ENCODE measurements at places on chromosomes 5 and 9. TPM values are rescaled to one million over a fixed set of nuclear protein-coding genes. Genes with fewer than 3 reads are reported as not detected.

The MROH2B gene
- polyA plus RNA-seq: not detected

DNA sequence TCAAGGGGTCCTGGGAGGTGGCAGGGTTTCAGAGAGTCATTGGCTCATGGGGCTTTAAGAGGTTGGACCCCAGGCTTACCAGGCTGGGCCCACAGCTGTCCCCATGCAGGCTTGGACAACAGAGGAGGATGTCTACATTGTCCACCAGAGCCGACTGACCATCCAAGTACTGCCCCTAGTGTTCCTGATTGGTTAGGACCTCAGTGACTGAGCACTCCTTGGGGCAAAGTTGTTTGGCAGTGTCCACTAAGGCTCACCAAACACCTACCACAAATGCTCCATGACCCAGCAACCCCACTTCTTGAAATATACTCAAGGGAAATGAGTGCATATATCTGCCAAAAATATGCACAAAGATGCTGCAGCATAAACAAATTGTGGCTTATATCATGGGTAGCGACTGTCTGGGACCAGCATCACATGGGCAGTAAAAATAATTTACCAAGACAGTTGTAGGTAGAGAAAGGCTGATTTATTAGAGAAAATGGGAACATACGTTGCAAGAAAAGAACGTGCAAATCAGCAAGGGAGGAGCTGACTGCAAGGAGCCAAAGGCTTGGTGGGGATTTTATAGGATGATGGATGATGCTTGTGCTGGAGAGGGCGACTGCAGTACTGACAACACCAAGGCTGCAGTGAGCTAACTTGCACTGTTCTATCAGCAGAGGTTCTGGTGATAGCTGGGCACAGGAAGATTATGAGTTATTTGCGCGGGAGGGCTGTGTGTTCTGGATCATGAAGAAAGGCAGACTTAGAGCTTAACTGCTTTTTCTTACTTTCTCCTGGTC is 265.2 kb downstream of the GADD45G start:
- H3K27me3 ChIP-seq: no peaks in the 10 kb centered on the region
- no peaks in the 10 kb centered on the region for H3K36me3 ChIP-seq
- no peak overlapping the region for H3K4me3 ChIP-seq
- no peak for DNase-seq

DNA sequence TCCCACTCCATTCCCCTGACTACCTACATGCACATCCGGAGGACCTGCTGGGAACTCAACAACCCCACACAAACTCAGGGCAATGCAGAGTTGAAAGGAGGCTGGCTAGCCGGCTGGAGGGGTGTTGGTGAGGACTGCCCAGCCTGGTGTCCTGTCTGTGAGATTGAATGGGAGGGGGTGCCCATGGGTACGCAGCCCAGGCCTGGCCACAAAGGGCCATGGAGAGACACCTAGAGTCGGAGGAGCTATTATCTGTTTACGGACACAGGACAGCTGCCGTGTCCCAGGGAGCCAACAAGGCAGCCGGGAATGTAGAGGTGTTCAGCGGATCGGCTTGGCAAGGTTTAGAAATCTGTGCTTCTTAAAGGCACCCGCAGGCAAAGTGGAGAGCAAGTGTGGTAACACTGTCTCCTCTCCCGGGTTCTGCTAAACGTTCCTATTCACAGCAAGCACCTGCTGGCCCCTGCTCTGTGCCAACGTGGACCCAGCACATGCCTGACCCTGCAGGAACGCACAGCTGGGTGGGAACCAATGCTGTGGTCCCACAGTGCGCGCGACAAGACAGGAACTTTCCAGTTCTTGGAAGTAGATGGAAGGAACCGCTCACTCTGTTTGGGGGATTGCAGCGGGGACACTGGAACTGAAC is 166.7 kb downstream of the DAB2IP start:
- DNase-seq: no peak
- H3K4me3 ChIP-seq: no peak overlapping the region
- no peak overlapping the region for H3K27ac ChIP-seq
- no peaks in the 10 kb centered on the region for H3K36me3 ChIP-seq

DNA sequence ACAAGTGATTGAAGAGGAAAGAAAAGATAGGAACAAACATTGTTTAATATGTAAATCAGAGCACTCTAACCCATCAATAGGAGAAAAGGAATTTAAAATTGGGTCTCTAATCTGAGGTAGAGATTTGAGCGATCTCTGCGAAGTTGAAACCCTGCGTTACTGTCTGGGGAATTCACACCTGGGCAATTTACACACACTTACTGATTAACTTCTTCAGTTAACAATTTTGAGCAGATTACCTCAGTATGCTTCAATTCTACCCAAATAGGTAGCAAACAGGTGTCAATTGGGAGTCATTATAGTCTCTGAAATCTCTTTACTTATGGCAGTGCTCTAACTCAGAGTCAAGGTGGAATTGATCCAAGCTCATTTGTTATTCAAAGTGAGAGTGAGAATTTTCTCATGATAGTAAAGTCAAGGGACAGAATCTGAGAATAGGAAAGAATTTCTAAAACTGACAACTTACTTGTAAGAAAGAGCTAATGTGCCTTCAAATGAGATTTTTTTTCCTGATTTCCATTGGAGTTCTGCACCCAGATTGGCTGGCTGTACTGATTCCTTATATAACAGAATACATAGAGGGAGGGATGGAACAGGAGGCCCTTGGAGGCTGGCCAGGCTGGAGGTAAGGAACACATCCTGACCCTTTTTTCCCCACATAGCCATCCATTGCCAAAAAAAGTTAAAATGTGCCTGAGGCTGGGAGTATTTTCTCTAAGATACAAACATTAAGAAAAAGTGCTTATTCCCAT is 27.1 kb upstream of the IFNA14 start:
- H3K36me3 ChIP-seq: no peaks in the 10 kb centered on the region
- no peak for DNase-seq
- H3K27ac ChIP-seq: no peak overlapping the region
- no peaks in the 10 kb centered on the region for H3K4me1 ChIP-seq

The HNRNPH1 gene
- 1,181 TPM for polyA plus RNA-seq

The TMEM232 gene
- 2.2 TPM for polyA plus RNA-seq

GRCh38 chr9:89975630-89976029 is 370.8 kb downstream of the GADD45G start:
- H3K36me3 ChIP-seq: no peaks in the 10 kb centered on the region
- H3K4me3 ChIP-seq: no peak overlapping the region
- peaks cover 6% of the 10 kb centered on the region for H3K4me1 ChIP-seq
- no peak for DNase-seq
- H3K27ac ChIP-seq: no peak overlapping the region

The PCA3 gene
- 0.97 TPM for polyA plus RNA-seq

GRCh38 chr5:146703899-146704298 is 174.7 kb downstream of the PPP2R2B start:
- H3K4me3 ChIP-seq: no peak overlapping the region
- no peak for DNase-seq
- H3K36me3 ChIP-seq: no peaks in the 10 kb centered on the region
- H3K27me3 ChIP-seq: no peaks in the 10 kb centered on the region
- H3K27ac ChIP-seq: no peak overlapping the region

The GDNF gene
- 4.2 TPM for polyA plus RNA-seq

GRCh38 chr5:57676222-57677098 is 193.8 kb upstream of the ACTBL2 start:
- no peak overlapping the region for H3K4me3 ChIP-seq
- peaks cover 8% of the 10 kb centered on the region for H3K4me1 ChIP-seq
- no peaks in the 10 kb centered on the region for H3K27me3 ChIP-seq
- H3K36me3 ChIP-seq: no peaks in the 10 kb centered on the region
- H3K27ac ChIP-seq: no peak overlapping the region

DNA sequence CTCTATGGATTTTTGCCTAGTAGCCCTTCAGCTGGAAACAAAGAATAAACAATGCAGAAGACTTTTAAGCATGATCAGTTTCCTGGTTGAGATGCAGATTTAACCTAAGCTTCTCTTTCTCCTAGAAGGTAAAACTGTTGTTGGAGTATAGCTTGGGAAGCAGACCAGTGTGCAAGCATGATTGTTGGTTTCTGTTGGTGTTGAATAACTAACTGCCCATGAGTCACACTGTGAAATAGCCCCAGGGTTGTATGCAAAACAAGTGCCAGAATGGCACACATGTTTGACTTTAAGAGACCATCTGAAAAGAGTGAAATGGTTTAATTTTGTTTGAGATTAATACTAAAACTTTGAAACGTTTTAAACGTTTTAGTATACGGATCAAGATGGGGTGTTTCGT is 227.1 kb downstream of the ARHGEF28 start:
- no peak for DNase-seq
- H3K4me1 ChIP-seq: no peaks in the 10 kb centered on the region
- no peak overlapping the region for H3K4me3 ChIP-seq
- H3K27me3 ChIP-seq: no peaks in the 10 kb centered on the region
- H3K36me3 ChIP-seq: peaks cover 7% of the 10 kb centered on the region

GRCh38 chr9:96051423-96051822 is 175.9 kb downstream of the ERCC6L2 start:
- H3K36me3 ChIP-seq: no peaks in the 10 kb centered on the region
- H3K4me1 ChIP-seq: peaks cover 9% of the 10 kb centered on the region
- no peak overlapping the region for H3K4me3 ChIP-seq

DNA sequence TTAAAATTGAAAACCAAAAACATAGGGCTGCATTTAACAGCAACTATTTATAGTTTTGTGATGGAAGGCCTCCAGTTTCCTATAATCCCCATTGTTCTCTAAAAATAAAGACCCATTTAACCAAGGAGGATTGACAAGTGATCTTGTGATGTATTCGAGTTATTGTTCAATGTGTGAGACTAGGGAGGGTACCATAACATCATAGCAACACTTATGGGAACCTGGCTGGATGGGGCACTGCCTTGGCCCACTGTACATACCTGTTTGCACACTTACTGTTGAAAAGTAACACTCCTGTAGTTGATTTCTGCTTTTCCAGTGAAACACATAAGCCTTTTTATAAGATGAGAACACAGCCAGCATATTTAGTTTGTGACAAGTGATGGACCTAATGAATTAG is 32.3 kb downstream of the MACIR start:
- H3K27me3 ChIP-seq: no peaks in the 10 kb centered on the region
- H3K4me3 ChIP-seq: no peak overlapping the region
- no peak overlapping the region for H3K27ac ChIP-seq
- DNase-seq: no peak

The FBP2 gene
- 0.25 TPM for polyA plus RNA-seq

The CAVIN4 gene
- 1.0 TPM for polyA plus RNA-seq

DNA sequence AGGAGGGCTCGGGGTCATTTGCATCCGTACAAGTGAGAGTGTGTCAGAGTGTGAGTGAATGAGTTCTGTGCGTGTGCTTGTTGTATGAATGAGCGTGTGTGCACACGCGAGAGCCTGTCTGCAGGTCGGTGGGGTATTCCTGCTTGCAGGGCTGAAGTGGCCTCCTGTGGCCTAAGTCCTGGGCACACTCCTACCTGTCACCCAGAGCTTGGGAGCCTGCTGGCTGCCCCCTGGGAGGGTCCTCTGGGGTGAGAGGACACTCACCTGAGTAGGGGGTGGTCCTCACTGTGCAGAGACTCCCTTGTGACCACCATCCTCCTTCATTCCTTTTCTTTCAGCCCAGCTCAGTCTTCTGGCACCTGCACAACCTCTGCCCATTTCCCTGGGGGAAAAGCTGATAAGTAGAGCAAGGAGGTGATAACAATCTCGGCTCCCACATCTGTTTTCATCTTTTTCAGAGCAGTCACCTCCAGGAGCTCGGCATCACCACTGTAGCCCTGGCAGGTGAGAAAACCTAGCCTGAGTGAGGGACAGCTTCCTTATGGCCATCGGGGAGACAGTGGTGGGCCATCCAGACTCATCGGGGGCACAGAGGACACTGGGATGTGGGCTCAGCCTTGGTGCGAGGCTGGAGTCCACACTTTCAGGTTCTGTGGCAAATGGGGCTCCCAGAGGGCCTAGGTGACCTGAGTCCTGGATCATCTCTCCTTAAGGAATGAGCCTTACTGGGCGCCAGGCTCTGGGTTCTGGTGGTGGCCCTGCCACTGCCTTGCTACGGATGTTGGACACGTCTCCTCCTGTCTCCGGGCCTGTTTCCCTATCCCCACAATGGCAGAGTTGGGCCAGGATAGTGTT is 38.7 kb upstream of the SYNPO start:
- no peak for DNase-seq
- H3K4me3 ChIP-seq: no peak overlapping the region
- H3K36me3 ChIP-seq: peaks cover 33% of the 10 kb centered on the region
- H3K27ac ChIP-seq: no peak overlapping the region
- no peaks in the 10 kb centered on the region for H3K27me3 ChIP-seq
- peaks cover 32% of the 10 kb centered on the region for H3K4me1 ChIP-seq
